ENCODE measurements at places on chromosomes 3 and 15. TPM values are rescaled to one million over a fixed set of nuclear protein-coding genes. Genes with fewer than 3 reads are reported as not detected.

Gene HACD3
- total RNA-seq: 57.0 TPM

Gene PLSCR2
- not detected for total RNA-seq

Gene DAZL
- not detected for total RNA-seq

Gene CAPN7
- 51.4 TPM for total RNA-seq

Gene PLSCR4
- 13.5 TPM for total RNA-seq

Gene SLC27A2
- under 0.01 TPM for total RNA-seq

Gene EFCC1
- total RNA-seq: not detected

Gene CCR9
- not detected for total RNA-seq

Gene LMCD1
- 170 TPM for total RNA-seq

Gene BCL6
- 26.8 TPM for total RNA-seq

Gene PLIN1
- under 0.01 TPM for total RNA-seq

Gene SLC9C1
- total RNA-seq: not detected

Gene FBXO40
- total RNA-seq: not detected

Gene SYNPR
- not detected for total RNA-seq

Gene CRBN
- 40.2 TPM for total RNA-seq

Gene GALNT15
- 8.4 TPM for total RNA-seq

Gene CMTM7
- 8.2 TPM for total RNA-seq

Gene MUSTN1
- total RNA-seq: not detected

Gene IGSF11
- not detected for total RNA-seq

Gene SNRK
- 21.2 TPM for total RNA-seq

Gene TMEM45A
- total RNA-seq: 53.1 TPM

Gene GOLGA6L9
- total RNA-seq: 1.3 TPM

Gene LTK
- total RNA-seq: 1.6 TPM

Gene ATP13A5
- not detected for total RNA-seq

Gene CLDN16
- 0.43 TPM for total RNA-seq

Gene IQCF5
- total RNA-seq: not detected

Gene GOLGA6B
- total RNA-seq: not detected

Gene NANOGP8
- 0.32 TPM for total RNA-seq

Gene PPP1R14D
- not detected for total RNA-seq

Gene SLC22A14
- total RNA-seq: 0.86 TPM

Gene SNX33
- 23.8 TPM for total RNA-seq

Gene GOLIM4
- 49.2 TPM for total RNA-seq

Gene PAQR9
- total RNA-seq: not detected

Gene SGO1
- 7.8 TPM for total RNA-seq

Gene ATP10A
- 4.2 TPM for total RNA-seq

Gene MASP1
- 198 TPM for total RNA-seq

Gene PLSCR1
- total RNA-seq: 32.2 TPM

Gene CMTM8
- total RNA-seq: not detected

Gene CHRNA5
- total RNA-seq: 0.64 TPM

Gene LRRIQ4
- not detected for total RNA-seq

Gene FES
- 26.1 TPM for total RNA-seq

Gene DNAJA4
- total RNA-seq: 4.3 TPM

Gene STT3B
- 187 TPM for total RNA-seq

Gene HYAL1
- total RNA-seq: 2.6 TPM

Gene NAALADL2
- 16.4 TPM for total RNA-seq

Gene NR2E3
- 0.97 TPM for total RNA-seq

Gene RETNLB
- not detected for total RNA-seq

Gene ARHGEF26
- total RNA-seq: 1.7 TPM

Gene BFSP2
- total RNA-seq: not detected

Gene CDHR4
- not detected for total RNA-seq

Gene CXCR6
- under 0.01 TPM for total RNA-seq

Gene CCDC12
- 18.6 TPM for total RNA-seq

Measured in fibroblast of villous mesenchyme (primary cell).